Daoy (cell line): ENCODE measurements at places on chromosomes 3 and 15. TPM values are rescaled to one million over a fixed set of nuclear protein-coding genes. Genes with fewer than 3 reads are reported as not detected.

GRCh38 chr15:71777216-71777943, 33.0 kb upstream of the NR2E3 start:
- no peak for DNase-seq

GRCh38 chr3:58342676-58343075, 10.0 kb downstream of the PXK start:
- DNase-seq: no peak

DNA sequence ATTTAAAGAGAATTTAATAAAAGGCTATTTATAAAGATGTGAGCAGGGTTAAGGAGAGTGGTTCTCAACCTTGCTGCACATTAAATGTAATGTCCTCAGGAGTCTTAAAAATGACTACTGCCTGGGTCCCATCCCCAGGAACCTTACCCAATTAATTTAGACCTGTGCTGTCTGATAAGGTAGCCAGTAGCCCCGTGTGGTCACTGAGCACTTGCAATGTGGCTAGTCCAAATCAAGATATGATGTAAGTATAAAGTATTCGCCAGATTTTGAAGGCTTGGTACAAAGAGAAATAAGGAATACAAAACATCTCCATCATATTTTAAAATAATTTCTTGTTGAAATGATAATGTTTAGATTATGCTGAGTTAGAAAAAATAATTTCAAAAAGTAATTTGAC, 343.3 kb upstream of the PPP2R3A start:
- DNase-seq: no peak

- DNase-seq: no peak
Observed at GRCh38 chr3:15262021-15262420, 56.0 kb downstream of the CAPN7 start.

The MUC4 gene
- total RNA-seq: not detected in 2 replicates

The OXNAD1 gene
- 15.1 and 21.4 TPM in 2 replicates for total RNA-seq

The SLC6A1 gene
- 0.11 TPM in 1 of 2 replicates, not detected in the other for total RNA-seq
